ENCODE measurements at places on chromosomes 1 and 21. TPM values are rescaled to one million over a fixed set of nuclear protein-coding genes. Genes with fewer than 3 reads are reported as not detected.

Gene MPZ
- 0.37 TPM for total RNA-seq

Gene GJA9
- total RNA-seq, result not detected

Gene LCE3E
- not detected for total RNA-seq

Gene PKP1
- total RNA-seq, result not detected

Gene SELL
- 9.9 TPM for total RNA-seq

Gene LGALS8
- total RNA-seq, result 66.9 TPM

Gene SFN
- not detected for total RNA-seq

Gene MAP1LC3C
- not detected for total RNA-seq

- H3K36me3 ChIP-seq, result no peaks in the 10 kb centered on the region
- H3K4me3 ChIP-seq, result no peak overlapping the region
- peaks cover 12% of the 10 kb centered on the region for H3K4me1 ChIP-seq
- peak overlapping the region; percentile 40 for H3K27ac ChIP-seq
Measured at GRCh38 chr1:168554603-168555483, 11.0 kb upstream of the XCL2 start.

GRCh38 chr1:97441966-97442365, 478.9 kb downstream of the DPYD start:
- no peak for DNase-seq
- H3K27ac ChIP-seq, result no peak overlapping the region
- peaks cover under 1% of the 10 kb centered on the region for H3K36me3 ChIP-seq
- no peaks in the 10 kb centered on the region for H3K4me1 ChIP-seq

GRCh38 chr1:20072771-20073170, 2.8 kb downstream of the PLA2G5 start:
- no peaks in the 10 kb centered on the region for H3K36me3 ChIP-seq
- H3K4me3 ChIP-seq, result no peak overlapping the region
- H3K4me1 ChIP-seq, result no peaks in the 10 kb centered on the region

DNA sequence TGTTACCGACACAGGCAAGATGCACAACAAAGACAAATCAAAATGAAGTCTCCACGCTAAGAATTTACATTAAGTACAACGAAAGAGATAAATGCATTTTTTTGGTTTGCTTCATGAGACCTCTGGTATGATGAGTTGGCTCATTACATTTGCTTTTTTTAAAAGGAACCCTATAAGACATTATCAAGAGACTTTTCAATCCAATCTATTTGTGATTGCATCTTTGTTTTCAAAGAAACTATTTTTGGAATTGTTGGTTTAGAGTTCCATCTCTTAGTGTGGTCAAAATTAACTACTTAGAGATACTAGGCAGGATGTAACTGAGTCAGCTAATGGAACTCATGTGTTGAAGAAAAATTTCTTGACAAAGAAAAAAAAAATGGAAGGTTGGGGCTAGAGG, 200.1 kb downstream of the ZC3H11B start:
- H3K27ac ChIP-seq, result no peak overlapping the region
- H3K4me1 ChIP-seq, result no peaks in the 10 kb centered on the region
- no peaks in the 10 kb centered on the region for H3K36me3 ChIP-seq

DNA sequence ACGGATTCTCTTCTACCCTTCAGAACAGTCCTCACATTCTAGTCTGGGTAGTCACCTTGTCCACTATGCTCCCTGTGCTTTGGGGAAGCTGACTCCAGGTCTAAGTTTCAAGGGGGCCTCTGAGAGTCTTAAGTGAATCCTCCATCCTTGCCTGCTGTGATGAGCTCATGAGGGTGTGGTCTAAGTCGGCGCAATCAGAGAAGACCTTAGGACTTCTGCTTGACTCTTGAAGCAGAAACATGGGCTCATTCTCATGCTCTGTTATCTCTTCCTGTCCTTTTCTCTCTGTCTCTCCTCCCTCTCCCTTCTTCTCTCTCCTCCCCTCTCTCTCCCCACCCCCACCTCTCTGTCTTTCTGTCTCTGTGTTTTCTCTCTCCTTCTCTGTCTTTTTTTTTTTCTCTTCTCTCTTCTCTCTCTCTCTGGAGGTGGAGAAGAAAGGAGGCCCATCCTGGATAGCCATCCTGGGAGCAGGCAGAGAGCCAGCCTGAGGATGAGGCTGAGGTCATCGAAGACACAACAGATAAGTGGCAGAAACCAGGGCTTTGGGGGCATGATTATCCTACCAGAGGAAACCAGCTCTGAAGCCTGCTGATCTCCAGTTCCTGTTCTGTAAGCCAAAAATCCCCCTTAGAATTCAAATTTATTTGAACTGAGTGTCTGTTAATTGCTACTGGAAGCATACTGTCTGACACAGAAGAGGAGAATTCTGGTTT, 245.6 kb downstream of the SIPA1L2 start:
- no peak overlapping the region for H3K27ac ChIP-seq
- no peaks in the 10 kb centered on the region for H3K4me1 ChIP-seq
- no peaks in the 10 kb centered on the region for H3K36me3 ChIP-seq
- no peaks in the 10 kb centered on the region for H3K27me3 ChIP-seq

GRCh38 chr21:35648512-35648911, 411.8 kb downstream of the SETD4 start:
- H3K36me3 ChIP-seq, result no peaks in the 10 kb centered on the region
- H3K27ac ChIP-seq, result no peak overlapping the region
- no peak overlapping the region for H3K4me3 ChIP-seq
